ENCODE measurements at places on chromosomes 16 and 17.
A peak's percentile ranks its signal among the peaks of the same experiment; 100 is the strongest.

GRCh38 chr16:1201444-1201843 lies 23.6 kb downstream of the TPSG1 start:
- no peak for DNase-seq

GRCh38 chr16:67845291-67846062 lies 1.3 kb upstream of the NUTF2 start:
- no peak for DNase-seq

DNA sequence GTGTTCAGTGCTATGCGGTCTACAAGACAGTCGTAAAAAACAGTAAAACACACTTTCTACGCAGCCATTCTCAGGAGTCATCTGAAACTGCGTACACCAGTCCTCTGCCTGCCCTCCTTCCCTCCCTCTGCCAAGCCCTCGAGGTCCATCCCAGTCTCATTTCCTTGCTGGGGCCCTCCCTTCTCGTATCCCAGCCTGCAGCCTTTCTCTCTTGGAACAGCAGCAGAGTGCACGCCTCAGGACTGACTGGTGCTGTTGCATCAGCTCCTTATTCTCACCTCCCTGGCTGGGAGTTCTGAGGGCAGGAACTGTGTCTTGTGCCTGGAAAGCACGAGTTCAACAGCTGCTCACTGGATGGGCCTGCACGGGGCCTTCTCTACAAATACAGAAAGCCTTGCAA lies 12.5 kb downstream of the FAHD1 start:
- no peak for DNase-seq

- DNase-seq, result no peak
These were observed 2.8 kb upstream of the PITPNM3 start for GRCh38 chr17:6558932-6559752.

DNA sequence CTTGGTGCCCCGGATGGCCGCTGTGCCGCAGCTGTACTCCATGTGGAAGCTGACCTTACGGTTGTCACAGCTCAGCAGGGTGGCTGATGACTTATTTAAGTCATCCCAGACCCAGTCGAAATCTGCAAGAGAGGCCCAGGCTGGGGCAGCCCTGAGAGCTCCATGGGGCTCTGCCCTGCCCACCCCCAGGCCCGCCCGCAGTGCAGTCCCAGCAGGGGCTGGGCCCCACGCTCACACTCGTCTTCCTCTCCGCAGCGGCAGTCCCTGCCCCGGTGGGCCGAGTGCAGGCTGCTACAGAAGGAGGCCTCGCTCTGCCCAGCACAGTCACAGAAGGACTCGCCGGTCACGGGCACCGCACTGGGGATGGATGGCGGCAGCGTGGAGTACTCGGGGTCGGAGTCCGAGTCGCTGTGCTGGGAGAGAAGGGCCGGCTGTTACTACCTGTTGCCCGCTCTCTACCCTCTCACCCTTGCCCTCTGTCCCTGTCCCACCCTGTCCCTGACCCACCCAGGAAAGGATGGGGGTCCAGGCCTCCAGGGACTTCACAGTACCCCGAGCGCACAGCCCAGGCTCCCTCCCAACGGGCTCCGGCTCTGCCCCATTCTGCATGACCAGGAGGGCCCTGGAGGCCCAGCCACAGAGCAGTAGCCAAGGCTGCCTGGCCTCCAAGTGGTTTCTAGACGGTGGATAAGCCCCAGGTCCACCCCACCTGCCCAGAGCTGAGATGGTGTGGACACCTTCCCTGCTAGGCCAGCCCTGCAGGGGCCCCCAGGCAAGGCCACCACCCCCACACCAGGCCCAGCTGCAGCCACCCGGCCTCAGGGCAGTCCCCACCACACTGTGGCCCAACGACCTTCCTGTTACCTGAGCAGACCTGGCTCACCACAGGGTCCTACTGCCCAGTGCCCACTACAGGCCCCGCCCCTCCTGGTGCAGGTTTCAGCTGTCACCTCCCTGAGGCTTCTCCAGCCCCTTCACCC lies 3.9 kb downstream of the SPSB3 start:
- no peak for DNase-seq

DNA sequence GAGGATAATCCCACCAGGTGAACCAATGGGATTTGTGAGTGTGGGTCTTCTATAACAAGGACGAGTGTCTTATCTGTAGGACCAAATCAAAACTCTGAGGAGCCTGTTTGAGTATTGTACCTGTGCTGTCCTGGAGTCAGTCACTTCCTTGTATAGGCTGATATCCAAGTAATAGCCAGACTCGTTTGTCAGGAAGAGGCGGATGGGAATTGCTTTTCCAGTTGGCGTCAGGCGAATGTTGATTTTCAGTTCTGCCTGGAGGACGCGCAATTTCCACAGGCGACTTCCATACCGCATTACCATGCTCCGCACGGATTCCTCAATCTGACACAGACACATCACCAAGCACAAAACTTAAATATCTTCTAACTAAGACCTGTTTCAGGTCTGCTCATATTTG lies 187.6 kb upstream of the C17orf78 start:
- no peak for DNase-seq

DNA sequence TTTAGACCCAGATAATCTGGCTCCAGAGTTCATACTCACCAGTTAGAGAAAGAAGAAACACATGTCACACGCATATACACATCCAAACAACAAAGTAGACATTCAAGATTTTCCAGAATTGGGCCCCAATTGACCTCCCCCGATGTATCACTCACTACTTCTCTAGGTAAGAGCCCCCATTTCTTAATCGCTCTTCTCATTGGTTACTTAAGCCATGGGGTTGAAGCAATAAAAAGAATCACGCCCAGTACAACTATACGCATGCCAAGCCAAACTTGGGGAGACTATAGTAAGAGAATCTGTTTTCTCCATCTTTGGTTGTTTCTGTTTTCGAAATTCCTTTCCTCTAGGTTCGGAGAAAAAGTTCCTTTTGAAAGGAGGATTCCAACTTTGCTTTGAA lies 565 bp downstream of the DDX52 start:
- DNase-seq, result no peak

- DNase-seq, result peak; percentile 77
These were observed 26.8 kb upstream of the FOXK2 start for GRCh38 chr17:82492643-82493225.

DNA sequence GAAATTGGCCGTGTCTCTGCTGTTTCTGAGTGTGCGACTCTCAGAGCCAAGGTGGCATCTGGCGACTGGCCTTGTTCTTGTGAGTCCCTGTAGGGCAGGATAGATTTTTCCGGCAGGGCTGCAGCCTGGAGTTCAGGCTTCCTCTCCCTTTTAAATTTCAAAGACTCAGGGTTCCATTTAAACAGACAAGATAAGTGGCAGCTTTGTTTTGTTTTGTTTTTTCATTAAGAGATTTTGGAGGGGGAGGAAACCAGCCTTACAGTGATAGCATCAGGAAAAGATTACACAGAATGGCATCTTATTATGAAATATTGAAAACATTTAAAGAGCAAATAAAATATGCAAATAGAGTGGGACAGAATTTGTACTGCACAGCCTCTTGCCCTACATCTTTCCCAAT lies 151.3 kb downstream of the RPTOR start:
- DNase-seq, result no peak

- peak; percentile 75 for DNase-seq
These were observed 103.7 kb downstream of the NPIPB5 start for GRCh38 chr16:22614271-22614947.

DNA sequence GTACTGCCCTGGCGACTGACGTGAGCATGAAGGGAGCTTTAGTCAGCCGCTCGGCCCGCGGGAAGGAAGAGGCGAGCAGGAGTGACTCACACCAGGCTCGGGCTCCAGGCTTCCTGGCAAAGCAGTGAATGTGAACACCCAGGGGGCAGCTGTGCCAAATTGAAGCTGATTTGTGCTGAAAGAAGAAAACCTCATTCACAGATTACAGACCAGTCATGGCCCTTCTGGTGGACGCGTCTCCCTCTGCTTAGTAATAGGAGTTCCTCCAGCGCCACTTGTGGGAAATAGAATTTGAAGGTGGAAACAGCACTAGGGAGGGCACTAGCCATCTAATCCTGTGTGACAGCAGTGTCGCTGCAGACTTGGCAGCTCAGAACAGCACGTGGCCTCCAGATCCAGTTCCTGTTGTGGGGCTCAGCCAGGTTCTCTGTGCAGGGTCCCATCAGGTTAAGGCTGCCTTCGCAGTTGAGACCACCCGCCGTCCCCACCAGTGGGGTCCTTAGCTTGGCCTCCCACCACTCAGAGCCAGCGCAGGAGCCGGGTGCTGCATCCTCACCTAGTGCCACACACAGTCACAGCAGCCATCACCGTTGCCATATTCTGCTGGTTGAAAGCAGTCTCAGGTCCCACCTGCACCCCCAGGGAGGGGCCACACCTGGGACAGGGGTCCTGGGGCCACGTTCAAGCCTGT lies 164.5 kb upstream of the CHMP6 start:
- DNase-seq, result peak; percentile 98

DNA sequence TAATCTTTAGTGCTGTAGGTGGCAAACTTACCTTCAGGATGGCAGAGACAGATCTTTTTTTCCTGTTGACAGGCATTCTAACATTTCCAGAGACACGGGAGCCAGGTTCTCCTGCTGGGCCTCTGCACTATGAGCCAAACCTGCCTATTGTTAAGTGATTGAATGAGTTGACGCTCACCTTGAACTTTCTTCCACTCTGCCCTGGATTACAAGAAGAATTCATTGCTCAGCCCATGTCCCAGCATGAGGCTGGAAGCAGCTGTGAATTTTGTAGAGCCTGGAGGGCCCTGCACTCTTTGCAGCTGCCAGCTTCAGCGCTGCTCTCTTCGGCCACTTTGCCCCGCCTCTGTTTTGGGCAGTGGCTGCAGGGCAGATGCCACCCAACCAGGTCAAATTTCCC lies 9.4 kb upstream of the SLC7A5 start:
- no peak for DNase-seq

DNA sequence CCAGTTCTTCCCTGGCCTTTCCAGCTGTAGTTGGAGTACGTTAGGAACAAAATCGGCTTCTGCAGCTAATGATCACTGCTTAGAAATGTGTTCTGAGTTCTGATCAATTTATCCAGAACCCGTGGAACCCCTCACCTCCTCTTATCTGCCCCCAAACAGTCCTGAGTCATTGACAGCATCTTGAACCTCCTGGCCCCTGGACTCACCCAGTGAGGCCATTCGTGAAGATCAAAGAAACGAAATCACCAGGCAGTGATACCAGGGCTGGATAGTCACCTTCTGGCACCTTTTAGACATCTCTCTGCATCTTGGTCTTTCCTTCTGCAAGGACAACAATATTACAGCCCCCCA lies 17.0 kb upstream of the EXOC7 start:
- no peak for DNase-seq

DNA sequence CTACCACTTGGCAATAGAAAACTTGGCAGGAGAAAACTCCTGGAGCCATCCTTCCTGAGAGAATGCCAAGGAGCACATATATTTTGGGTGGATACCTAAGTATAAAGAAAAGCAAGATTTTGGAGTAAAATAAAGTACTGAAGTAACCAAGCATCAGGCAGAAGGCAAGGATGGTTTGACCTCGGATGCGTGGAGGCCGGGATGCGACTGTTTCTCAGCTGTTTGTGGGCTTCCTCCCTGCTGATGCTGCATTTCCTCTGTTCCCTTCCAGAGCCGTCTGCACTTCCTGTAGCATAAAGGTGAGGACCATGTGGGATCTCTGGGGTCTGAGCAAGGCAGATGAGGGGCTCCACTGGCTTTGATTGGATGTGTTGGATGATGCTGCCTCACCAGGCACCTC lies 5.5 kb upstream of the TCF25 start:
- no peak for DNase-seq

GRCh38 chr16:87056083-87056482 lies 261.1 kb downstream of the C16orf95 start:
- DNase-seq, result peak; percentile 52

GRCh38 chr17:70552230-70552981 lies 383.1 kb downstream of the KCNJ2 start:
- DNase-seq, result peak; percentile 75

DNA sequence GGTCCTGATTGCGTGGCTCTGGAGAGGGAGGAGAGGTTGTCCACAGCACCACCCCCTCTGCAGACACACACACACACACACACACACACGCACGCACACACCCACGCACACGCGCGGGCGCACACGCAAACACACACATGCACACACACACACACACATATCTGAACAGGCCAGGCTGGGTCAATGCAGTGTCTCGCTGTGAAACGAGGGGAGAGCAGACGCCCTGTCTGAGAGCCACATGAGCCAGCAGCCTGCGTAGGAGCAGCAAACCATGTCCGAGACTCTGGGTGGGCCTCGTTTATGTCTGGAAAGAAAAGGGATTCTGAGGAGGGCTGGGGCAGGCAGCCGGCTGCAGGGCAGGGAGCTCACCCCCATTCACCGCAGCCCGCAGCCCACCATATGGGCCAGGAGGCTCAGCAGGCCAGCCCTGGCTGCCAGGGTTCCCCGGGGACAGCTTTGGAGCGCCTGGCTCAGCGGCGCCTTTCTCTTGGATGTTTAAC lies 93.3 kb upstream of the TNRC6C start:
- DNase-seq, result no peak

- DNase-seq, result no peak
These were observed 316.9 kb downstream of the WWOX start for GRCh38 chr16:78416400-78416799.

DNA sequence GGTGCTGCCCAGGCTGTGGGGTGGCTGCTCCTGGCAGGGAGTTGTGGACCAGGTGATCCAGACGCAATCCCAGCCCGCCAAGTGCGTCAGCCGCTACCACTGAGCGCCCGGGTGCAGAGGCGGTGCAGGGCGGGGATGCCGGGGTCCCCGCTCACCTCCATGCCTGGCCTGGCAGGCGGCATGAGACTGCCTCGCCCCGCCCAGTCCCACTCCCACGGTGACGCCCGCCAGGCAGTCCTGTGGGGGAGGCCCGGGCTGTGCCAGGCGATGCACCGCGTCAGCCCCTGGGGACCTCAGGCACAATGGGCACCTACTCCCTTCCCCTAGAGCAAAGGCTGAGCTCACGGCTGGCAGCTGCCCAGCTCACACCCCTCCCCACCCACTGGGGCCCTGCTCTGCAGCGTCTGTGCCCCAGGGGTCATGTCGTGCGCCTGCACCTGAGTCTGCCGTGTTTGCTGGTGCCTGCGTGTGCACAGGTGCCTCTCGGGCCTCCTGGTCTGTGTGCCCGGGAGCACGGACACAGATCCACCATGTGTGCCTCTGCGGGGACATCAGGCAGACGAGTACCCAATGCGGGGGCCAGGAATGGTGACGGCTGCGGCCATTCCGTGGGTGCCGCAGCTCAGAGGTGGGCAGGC lies 5.3 kb downstream of the RPUSD1 start:
- no peak for DNase-seq

GRCh38 chr17:57090560-57091185 lies 5.6 kb downstream of the AKAP1 start:
- DNase-seq, result no peak

DNA sequence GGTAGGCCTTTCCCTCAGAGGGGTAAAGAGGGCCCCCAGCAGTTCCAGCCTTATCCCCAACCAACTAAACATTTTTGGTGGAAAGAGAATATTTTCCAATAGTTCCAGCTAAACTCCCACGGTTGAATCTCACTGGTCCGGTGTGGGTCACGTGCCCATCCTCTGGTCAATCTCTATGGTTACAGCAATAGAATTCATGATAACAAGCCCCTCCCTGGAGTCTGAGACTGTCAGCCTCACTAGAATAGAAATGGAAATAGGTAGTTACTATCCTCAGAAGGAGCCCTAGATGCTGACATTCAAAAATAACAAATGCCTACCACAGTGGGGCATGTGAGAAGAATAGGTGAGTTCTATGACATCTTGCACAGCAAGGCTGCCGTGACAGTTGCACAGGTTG lies 37.5 kb upstream of the LITAF start:
- DNase-seq, result no peak

GRCh38 chr16:2048116-2048543 lies 345 bp downstream of the TSC2 start:
- no peak for DNase-seq

GRCh38 chr16:63596716-63597115 lies 1525.1 kb downstream of the CDH11 start:
- DNase-seq, result no peak

- DNase-seq, result peak; percentile 67
These were observed 43.2 kb downstream of the GOSR1 start for GRCh38 chr17:30520436-30520835.

Data from astrocyte of the hippocampus (primary cell).